Left renal pelvis (tissue), 4 donors: ENCODE measurements at places on chromosomes 3 and 15. TPM values are rescaled to one million over a fixed set of nuclear protein-coding genes. Genes with fewer than 3 reads are reported as not detected.

GRCh38 chr15:81101894-81102815, 31.9 kb upstream of the CFAP161 start:
- DNase-seq: no peak

DNA sequence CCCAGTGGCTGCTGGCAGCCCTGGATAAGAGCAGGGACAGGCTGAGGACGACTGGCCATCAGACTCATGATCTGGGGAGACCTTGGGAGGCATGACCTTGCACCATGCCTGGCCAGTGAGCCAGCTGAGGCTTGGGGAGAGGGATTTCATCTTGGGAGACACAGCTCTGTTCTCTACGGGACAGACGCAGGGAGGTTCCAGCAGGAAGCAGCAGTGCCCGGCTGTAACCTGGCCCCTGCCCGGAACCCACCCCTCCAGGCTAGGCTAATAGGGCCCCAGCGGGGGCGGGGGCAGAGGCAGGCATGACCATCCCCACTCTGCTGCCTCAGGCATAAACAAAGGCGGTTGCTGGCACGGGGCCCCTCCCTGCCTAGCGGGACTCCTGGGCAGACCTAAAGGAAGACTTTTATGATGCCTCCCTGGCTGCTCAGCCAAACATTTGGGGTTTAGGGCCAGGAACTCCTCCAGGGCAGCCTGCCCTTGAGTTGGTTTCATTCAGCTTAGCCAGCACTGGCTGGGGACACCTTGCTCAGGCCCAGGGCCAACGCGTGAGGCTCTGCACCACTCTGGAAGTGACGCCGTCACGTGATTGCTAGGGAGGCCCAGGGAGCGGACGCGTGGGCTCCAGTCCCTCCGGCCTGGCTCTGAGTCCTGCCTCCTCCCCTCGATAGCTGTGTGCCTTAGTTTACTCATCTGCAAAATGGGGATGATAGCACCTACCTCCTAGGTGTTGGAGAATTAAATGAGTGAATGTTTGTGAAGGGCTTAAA, 27.6 kb downstream of the HDAC11 start:
- DNase-seq: no peak

DNA sequence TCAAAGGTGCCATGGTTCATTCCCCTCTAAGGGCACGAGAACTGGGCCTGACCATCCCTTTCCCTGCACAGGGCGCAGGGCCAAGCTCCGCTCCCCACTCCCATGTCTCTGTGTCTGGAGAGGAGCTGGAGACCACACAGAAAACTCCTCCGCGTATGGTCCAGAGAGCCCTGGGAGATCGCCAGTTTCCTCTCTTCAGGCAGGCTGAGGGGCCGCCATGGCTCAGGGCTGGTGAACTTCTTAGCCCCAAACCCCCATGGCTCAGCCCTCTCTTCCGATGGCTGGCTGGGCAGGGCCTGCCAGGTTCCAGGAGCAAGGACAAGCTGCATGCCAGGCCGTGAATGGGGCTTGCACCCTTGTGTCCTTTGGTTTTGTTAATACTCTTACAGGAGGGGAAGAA, 52.9 kb downstream of the EXOG start:
- no peak for DNase-seq

GRCh38 chr15:74817370-74817737, 4.7 kb downstream of the LMAN1L start:
- no peak for DNase-seq

DNA sequence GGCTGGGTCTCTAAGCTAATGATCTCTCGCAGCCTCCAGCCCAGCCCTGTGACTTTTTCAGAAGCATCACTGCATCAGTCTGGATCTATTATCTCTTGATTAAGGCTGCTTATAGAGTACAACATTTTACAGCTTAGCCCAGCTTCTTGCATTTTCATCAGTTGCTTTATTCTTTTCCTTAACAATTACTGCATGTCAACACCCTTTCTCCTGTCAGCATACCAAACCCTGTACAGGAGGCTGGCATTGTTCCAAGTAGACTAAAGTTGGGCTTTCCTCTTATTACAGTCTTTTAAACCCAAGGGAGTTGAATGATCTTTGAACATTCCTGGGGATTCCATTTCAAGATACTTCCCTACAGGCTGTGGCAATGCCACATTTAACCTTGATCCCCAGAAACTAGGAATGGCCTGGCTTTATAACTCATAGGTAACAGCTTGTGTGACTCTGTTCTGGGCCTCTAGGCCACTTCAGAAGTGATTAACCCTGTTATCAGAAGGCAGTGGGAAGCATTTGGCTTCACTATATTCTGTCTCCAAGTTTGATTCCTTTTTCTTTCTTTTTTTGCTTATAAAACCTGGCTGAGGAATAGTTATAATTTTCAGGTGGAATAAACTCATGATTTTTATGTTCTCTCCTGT, 182.9 kb downstream of the KCNMB2 start:
- DNase-seq: no peak

- no peak for DNase-seq
Observed at GRCh38 chr3:150216866-150217600, 191.1 kb upstream of the TSC22D2 start.

DNA sequence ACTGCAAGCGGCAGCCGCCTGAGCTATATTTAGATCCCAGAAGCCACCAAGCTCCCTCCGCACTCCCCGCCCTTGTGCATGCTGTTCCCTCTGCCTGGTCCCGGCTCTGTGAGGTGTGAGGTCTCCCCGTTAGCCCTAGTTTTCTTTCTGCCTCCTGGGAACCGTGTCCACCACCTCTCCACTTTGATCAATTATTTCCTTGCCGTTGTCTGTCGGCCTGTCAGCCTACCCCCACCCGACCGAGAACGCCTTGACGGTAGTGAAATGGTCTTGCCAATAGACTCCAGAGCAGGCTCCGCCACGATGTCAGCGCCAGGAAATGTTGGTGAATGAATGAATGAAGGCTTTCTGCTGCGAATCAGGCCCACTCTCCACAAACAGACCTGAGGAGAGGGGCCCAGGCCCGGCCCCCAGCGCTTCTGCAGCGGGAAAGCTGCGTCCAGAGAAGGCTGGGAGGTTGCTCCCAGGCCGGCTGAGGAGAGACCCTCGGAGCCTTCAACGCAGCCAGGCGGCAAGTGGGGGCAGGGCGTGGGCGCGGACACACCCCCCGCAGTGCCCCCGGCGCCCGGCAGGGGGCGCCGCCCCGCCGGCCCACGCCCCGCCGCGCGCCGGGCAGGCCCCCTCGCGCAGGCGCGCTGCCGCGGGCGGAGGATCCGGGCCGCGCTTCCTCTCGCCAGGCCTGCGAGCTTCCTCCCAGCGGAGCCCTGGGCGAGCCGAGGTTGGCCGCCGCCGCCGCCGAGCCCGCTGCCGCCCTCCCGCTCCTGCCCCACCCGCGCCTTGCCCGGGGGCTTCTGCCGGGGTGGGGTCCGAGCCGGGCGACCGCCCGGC, at the start of gene CSK:
CSK (plus strand) TSS at position 650 of the 828 bp plus-strand sequence. CDS start 16,218 bp downstream, outside the sequence.
- DNase-seq: peak; percentile 59

DNA sequence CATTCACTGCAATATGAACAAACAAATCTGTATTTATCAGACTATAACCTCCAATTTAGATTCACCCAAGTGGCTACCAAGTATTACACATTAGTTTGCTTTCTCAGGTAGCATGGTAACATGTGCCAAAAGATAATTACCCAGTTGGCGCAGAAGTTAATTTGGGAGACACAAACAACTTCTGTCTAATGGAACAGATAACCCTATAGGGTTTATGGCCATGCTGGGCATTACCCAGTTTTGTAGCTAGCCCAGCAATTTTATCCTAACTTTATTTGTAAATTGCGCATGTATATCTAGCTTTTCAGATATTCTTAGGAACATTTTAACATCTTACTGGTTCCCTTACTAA, 780 bp downstream of the RPL22L1 start:
- no peak for DNase-seq

GRCh38 chr3:125078951-125079674, 23.3 kb upstream of the HEG1 start:
- no peak for DNase-seq

DNA sequence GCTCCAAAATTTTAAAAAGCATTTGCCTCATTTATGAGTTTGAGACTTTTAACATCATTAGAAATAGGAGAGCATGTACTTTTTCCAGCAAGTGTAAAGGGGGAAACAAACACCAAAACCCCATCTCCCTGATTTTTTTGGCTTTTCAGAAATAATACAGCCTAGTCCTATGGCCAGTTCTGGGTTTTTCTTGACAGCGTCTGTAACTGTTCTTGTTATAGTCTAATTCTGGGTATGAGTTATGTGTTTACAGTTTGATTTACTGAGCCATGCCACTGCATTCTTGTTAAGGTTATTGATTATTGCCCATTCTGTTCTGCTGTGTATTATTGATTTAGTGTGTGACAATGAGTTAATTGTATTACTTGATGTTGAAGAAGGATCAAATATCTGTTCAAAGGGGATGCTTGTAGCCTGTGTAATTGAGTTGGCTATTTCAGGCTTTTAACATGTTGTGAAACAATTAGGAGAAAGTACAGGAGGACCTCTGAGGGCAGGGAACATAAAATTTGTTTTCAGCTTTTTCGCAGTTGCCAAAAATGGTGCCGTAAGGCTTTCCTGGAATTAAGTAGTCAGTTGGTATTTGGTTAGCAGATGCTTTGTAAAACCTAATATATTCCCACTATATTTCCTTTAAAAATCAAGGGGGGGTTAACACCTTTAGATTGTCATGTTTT, 46.1 kb downstream of the MBNL1 start:
- DNase-seq: no peak

Gene SPINK8
- 0.77 TPM for polyA plus RNA-seq

Gene INKA1
- 16.7 TPM for polyA plus RNA-seq

Gene NIPA2
- polyA plus RNA-seq: 68.5 TPM

Gene GXYLT2
- polyA plus RNA-seq: 13.1 TPM

Gene NEDD4
- polyA plus RNA-seq: 14.9 TPM

Gene IREB2
- polyA plus RNA-seq: 64.5 TPM

Gene DPPA4
- polyA plus RNA-seq: 6.7 TPM

Gene PLSCR5
- polyA plus RNA-seq: not detected

Gene PEX5L
- polyA plus RNA-seq: 0.78 TPM

Gene SOX14
- not detected for polyA plus RNA-seq
